Tongue (tissue), 3 donors: ENCODE measurements at places on chromosomes 11 and 22. TPM values are rescaled to one million over a fixed set of nuclear protein-coding genes. Genes with fewer than 3 reads are reported as not detected.

DNA sequence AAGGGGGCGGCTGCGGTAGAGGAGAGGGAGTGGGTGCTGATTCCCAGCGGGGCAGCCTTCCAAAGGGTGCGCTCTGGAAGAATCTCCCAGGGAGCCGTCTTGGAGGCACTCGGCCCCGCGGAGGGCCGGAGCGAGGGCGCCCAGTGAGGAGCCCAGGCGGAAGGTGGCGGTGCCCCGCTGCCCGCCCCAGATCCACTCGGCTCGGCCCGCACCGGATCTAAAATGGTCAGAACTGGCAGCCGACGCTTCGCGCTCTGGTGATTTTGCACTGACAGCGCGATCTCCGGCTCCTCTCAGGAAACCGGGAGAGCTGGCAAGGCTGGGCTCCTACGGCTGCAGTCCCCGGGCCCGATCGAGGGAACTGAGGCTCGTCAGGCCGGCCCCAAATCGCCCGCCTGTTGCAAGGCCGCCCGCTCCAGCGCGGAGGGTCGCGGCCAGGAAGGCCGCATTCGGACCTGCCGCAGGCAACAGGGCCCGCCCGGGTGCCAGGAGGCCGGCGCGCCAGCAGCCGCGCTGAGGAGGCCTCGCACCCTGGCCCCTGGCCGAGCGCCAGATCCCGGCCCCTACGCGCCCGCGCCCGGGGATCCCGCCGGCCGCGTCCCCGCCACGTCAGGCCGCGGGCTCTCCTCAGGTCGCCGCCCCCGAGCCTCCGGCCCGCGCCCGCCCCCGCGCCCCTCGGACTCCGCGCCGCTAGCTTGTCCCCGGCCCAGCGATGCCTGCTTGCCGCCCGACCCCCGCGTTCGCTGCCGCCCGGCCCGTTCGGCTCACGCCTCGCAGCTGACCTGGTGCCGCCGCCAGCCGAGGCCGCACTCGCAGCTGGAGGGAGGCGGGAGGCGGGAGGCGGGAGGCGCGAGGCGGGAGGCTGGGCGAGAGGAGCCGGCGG lies at the start of gene KLHL22:
TSS of gene KLHL22 (minus strand) at position 818 of the 883 bp plus-strand sequence. CDS start 6,584 bp downstream, outside the sequence.
- DNase-seq = no peak

Gene LINC01488
- not detected for total RNA-seq

Gene ATM
- total RNA-seq = 76.3 TPM

- DNase-seq = no peak
Measured at GRCh38 chr11:48116437-48117228, 100.0 kb upstream of the OR4B1 start.

Gene SCO2
- 1.3 TPM for total RNA-seq

Gene VSIG10L2
- not detected for total RNA-seq

GRCh38 chr11:19753451-19754106 lies 40.9 kb downstream of the NAV2 start:
- no peak for DNase-seq

DNA sequence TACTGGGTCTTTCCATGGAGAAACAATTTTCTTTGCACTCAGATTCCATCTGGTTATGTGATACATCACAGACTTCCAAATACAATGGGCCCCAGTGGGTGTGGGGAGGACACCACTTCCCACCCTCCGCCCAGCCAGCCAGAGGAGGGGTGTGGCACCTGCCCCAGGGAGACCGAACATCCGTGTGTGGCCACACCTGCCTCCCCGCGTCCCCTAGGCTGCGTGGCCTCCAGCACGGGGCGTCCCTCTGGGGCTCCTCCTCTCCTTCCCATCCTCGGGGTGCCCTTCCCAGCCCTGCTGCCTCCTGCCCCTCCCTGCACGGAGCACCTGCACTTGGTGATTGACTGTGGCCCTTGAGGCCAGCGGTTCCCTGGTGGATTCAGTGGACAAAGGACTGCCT lies 49.1 kb downstream of the CERK start:
- no peak for DNase-seq

Gene CDC42BPG
- 5.7 TPM for total RNA-seq

DNA sequence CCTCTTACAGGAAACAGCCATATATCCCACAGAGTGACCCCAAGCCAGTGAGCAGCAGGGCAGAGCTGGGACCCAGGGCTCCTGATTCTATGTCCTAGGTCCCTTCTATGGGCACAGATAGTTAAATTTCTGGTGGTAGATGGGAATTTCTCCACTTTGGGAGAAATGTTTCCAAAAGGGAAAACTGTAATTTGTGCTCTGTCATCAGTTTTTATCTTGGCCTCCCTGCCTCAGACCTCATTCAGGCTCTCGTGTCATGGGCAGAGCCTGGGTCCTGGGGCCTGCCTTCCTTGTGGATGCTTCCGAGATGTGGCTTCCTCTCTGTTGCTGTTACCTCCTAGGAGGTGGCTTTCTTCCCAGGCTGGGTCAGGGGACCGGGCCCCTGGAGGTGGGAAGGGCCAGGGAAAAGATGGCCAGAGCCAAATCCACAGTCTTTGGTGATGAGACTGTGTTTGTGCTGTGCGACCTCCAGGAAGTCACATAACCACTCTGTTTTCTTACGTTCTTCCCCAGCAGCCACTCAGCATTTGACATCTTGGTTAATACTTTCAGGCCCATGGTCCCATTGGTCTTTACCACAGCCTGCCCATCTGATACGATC lies 8.6 kb downstream of the LRRC32 start:
- DNase-seq = no peak

DNA sequence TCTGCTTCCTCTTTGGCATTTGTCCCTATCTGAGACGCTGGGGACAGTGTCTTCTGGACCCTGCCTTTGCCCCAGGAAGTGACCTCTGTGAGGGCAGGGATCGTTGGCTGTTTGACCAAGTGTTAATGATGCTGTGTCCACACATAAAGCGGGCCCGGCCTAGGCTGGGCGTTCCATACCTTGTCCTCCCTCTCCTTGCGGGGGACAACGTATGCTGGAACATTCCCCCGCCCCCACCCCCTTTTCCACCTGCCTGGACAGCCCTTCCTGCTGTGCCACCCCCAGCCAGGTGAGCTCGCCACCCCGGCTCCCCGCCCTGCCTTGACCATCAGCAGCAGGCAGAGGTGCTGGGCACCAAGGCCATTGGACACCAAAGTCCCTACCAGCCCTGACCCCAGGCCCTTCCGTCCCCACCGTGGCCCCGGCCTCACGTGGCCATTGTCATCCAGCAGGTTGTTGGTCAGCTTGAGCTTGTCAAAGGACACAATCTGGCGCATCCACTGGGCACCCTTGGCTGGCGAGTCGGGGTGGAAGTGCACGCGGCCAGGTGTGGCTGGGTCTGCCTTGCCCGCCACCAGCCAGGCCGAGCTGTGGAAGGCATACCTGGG lies 4.1 kb upstream of the NUDT8 start:
- no peak for DNase-seq

DNA sequence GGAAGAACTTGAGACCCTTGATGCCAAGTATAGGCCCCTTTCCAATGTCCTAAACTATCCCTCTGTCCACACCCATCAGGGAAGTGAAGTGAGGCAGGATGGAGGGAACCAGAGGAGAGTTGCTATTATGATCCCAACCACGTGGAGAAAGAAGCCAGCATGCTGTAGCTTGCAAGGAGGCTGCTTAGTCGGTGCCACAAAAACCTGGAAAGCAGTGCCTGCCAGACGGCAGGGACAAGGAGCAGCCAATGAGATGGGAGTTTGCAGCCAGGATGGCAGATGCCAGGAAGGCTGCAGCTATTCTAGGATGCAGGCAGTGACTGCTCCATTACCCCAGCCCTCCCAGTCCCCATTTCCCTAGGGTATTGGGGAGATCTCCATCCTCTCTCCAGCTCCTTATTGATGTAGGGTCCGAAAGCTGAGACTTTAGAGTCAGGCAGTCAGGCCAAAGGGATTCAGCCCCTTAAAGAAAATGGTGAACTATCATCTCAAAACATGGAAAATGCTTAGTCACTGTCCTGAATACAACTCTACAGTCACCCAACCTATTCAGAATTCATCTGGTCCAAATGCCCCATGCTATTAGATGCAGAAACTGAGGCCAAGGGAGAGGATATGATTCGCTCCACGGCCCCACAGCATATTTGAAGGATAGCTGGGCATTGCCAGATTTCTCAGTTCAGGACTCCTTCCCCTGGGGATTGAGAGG lies 18.4 kb upstream of the LRRC55 start:
- no peak for DNase-seq

Gene CREB3L1
- 11.1 TPM for total RNA-seq

DNA sequence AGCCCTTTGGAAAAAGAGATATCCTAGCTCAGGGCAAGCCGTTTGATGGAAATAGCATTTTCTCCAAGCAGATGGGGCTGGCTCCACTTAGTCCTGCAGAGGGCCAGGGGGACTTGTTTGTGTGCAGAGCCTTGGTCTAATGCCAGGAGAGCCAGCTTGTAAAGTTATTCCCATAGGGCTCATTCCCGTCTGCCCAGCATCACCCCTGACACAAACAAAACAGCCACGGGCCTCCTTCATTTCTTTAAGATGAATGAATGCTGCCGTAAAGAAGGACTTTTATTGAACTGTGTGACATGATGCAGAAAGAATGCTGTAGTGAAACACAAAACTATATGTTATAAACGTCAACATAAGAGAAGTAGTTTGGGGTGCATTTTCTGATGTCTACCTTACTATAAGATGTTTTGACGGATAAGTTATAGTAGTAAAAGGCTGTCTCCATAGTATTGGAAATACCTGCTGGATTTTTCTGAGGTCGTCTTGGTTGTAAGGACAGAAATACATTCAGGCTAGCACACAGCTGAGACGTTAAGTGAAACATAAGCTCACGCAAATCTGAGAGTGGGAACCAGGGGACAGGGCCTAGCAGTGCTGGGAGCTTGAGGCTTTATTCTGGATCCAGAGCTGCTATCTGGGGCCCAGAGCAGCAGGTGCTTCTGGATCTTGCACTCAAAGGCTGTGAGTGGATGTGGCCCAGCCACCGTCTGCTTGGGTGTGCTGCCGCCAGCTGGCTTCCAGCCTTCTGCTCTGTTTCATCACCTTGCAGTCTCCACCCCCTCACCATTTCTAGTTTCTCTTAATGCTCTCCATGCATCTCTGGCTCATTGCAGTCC lies 53.3 kb downstream of the NCAM1 start:
- DNase-seq = peak; percentile 84

Gene FOLH1
- 6.1 TPM for total RNA-seq
